Stimulated activated effector memory CD8-positive, alpha-beta T cell treated with anti-CD3 and anti-CD28 coated beads, Interleukin-12 subunit alpha, Interleukin-12 subunit beta, amount 100 ng/mL, for 72 hours (primary cell): ENCODE measurements at places on chromosomes 13 and 19.

GRCh38 chr13:74796157-74796556, 662.0 kb upstream of the KLF12 start:
- no peak for DNase-seq

- DNase-seq = no peak
Observed at GRCh38 chr19:52007451-52007805, 583 bp downstream of the ZNF615 start.

- DNase-seq = no peak
Observed at GRCh38 chr13:106100171-106100919, 435.1 kb downstream of the EFNB2 start.

- no peak for DNase-seq
Observed at GRCh38 chr13:70388935-70389334, 280.7 kb upstream of the KLHL1 start.
